Epithelial cell of proximal tubule (primary cell): ENCODE measurements at places on chromosomes 4 and X.

DNA sequence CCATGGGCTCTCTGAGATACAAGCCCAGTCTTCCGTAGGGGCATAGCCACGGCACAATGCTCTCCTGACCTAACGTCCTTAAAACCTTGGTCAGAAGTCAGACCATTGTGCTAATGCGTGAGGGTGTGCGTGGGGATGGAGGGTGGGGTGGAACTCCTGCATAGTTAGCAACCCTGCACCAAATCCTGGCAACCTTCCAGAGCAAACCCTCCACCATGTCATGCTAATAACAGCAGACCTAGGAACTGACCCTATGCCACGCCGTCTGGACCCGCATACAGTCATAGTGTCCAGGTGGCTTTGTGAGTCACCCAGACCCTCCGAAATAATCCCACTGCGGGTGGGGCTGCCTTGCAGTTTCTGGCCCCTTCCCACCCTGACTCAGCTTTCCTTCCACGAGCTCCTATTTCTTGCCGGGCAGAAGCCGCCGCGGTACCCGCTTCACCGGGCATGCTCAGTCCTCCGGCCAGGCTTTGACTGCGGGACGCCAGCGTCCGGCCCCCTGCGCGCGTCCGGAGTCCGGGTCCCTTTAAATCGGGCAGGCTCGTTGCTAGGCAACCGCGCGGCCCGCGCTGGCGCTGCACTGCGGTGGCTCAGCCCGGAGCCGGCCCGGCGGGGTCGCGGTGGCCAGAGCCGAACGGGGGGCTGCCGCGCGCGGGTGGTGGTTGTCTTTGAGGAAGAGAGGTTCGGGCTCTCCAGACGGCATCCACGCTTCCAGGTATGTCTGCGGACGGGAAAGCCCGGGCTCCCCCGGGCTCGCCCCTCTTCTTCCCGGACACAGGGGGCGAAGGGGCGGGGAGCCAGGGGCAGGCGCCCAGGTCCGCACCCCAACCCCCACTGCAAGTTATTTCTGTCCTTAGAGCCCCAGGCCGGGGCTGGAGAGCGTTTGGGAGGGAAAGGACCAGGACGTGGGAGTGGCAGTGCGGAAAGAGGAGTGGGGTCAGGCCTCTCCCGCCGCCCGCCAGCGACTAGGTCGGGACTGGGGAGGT, at the start of gene CCDC160:
TSS of gene CCDC160 (plus strand) at position 557 of the 989 bp plus-strand sequence. CDS start 7,619 bp downstream, outside the sequence.
- no peak for DNase-seq

GRCh38 chrX:41047878-41048534, 37.2 kb upstream of the USP9X start:
- no peak for DNase-seq

DNA sequence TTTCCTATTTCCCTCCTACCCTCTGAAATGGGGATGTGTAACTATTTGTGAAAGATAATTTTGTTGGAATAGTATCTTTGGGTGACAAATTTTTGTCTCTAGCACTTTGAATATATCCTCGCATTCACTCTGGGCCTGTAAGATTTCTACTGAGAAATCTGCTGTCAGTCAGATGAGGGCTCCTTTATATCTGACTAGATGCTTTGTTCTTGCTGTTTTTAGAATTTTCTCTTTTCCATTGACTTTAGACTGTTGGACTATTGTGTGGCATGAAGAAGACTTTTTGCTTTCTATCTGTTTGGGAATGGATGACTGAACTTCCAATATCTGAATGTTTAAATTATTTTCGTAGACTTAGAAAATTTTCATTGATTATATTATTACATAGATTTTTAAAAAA, 54.2 kb upstream of the GRID2 start:
- DNase-seq = no peak

GRCh38 chrX:40501164-40501855, 79.5 kb upstream of the ATP6AP2 start:
- DNase-seq = no peak

DNA sequence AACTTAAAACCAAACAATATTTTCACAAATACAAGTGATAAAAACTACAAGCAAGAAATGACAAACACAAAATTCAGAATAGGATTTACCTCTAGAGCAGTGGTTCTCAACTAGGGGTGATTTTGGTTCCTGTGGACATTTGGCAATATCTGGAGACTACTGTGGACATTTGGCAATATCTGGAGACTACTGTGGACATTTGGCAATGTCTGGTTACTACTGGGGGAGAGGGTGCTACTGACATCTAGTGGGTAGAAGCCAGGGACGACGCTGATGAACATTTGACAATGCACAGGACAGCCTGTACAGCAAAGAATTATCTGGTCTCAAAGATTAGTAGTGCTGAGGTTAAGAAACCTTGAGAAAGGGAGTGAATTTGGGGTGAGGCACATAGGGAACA, 169.8 kb downstream of the CLCN4 start:
- DNase-seq = no peak
